GM12892 (cell line): ENCODE measurements at places on chromosomes 5 and 9.

DNA sequence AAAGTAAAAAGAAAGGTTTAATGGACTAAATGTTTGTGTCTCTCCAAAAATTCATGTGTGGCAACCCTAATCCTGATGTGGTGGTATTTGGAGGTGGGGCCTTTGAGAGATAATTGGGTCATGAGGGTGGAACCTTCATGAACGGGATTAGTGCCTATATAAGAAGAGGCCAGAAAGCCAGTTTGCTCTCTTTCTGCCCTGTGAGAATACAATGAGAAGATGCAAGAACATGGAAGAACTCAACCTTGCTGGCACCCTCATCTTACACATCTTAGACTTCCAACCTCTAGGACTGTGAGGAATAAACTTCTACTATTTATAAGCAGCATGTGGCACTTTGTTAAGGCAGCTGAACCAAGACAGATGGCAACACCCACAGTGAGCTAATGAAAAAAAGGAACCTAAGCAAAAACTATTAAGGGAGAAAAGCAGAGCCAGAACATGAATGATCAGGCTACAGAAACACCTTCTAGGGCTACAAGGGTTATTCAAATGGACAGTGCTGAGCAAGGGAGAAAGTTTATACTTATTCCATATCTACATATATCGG is 159.5 kb downstream of the PLK2 start:
- no peak for DNase-seq

DNA sequence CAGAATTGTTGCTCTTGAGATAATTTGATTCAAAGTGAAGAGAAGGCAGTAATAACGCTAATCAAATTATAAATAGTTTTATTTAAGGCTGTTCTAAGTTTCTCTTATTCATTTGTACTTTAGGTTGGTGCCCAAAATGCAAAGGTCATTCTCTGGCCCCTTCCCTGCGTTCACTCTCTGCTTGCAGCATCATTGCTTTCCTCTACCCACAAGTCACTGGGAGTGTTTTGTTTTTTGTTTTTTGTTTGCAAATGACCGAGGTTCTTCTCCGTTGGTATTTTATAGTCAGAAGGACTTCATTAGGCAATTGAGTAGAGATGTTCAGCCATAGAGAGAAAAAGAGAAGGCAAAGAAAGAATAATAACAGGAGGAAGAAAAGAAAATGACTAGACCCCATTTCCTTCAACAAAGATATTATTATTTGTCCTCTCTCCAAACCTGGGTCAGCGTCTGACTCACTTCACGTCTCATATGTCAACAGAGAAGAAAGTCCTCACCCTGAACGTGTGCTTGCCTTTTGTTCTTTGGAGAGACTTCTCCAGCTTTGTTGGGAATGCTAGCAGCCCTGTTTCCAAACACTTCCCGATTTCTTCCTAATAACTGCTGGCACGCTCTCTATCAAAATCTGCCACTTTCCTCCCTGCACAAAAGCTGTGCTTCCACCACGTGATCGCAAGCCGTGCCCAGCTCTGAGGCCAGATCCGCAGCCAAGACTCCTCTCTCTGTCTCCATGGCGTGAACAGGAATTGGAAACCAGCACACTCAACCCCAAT is 119.8 kb downstream of the EBF1 start:
- no peak for DNase-seq

- no peak for DNase-seq
Measured at GRCh38 chr5:102654559-102655349, 100.4 kb upstream of the PAM start.

GRCh38 chr5:150502106-150502505 is 5.8 kb upstream of the NDST1 start:
- DNase-seq: no peak

- no peak for DNase-seq
Measured at GRCh38 chr9:132597073-132597775, 14.8 kb downstream of the BARHL1 start.

GRCh38 chr9:81389569-81389993 is 299.8 kb downstream of the TLE1 start:
- no peak for DNase-seq

GRCh38 chr9:132235894-132236661 is 74.2 kb downstream of the NTNG2 start:
- peak; percentile 84 for DNase-seq

DNA sequence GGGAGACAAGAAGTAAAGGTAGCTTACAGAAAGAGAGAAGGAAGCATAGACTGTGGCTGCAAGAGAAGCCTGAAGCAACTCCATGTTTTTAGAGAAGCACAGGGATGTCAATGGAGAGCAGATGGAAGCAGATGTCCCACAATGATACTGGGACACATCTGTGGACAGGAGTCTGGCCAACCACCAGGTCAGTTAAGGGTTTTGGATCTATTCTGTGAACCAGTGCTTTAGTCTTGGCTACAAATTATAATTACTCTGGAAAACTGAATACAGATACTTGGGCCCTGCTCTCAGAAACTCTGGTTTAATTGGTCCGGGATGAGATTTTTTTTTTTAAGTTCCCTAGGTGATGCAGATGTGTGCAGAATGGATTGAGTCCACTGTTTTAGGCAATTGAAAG is 592.8 kb downstream of the CSNK1G3 start:
- DNase-seq: no peak

- no peak for DNase-seq
Measured at GRCh38 chr5:142795251-142795650, 25.1 kb downstream of the ARHGAP26 start.

GRCh38 chr5:132269635-132270334 is 12.3 kb downstream of the PDLIM4 start:
- no peak for DNase-seq
